ENCODE measurements at places on chromosomes 1 and 21. TPM values are rescaled to one million over a fixed set of nuclear protein-coding genes. Genes with fewer than 3 reads are reported as not detected.

Gene LCE3D
- not detected for total RNA-seq

Gene MXRA8
- 326 TPM for total RNA-seq

Gene SDF4
- total RNA-seq: 136 TPM

Gene PAQR6
- total RNA-seq: 0.60 TPM

Gene CHRM3
- total RNA-seq: under 0.01 TPM

Gene FCER1G
- total RNA-seq: not detected

Gene PRR9
- not detected for total RNA-seq

Gene THEMIS2
- 5.1 TPM for total RNA-seq

Gene OR2L5
- not detected for total RNA-seq

Gene CACHD1
- total RNA-seq: 2.1 TPM

Gene HAPLN2
- 0.16 TPM for total RNA-seq

Gene UMODL1
- total RNA-seq: not detected

Gene RGS2
- 67.1 TPM for total RNA-seq

Gene CD1B
- total RNA-seq: not detected

Gene GJA9
- not detected for total RNA-seq

Gene TRIM45
- 3.8 TPM for total RNA-seq

Gene TSACC
- total RNA-seq: not detected

Gene LCE3E
- not detected for total RNA-seq

Gene HIVEP3
- total RNA-seq: 0.17 TPM

Gene DCST1
- total RNA-seq: not detected

Gene ATAD3C
- total RNA-seq: not detected

Gene AADACL3
- total RNA-seq: not detected

Gene SLC30A10
- total RNA-seq: 0.32 TPM

Gene HAX1
- total RNA-seq: 69.2 TPM

Measured in bronchial smooth muscle cell (primary cell).